ENCODE measurements at places on chromosomes 13 and 19.

GRCh38 chr19:16228637-16229321 is 31.1 kb downstream of the AP1M1 start:
- no peak for DNase-seq

- DNase-seq = no peak
Measured at GRCh38 chr13:39552246-39552645, 50.7 kb downstream of the LHFPL6 start.

GRCh38 chr19:29107831-29108230 is 105.1 kb downstream of the UQCRFS1 start:
- no peak for DNase-seq

DNA sequence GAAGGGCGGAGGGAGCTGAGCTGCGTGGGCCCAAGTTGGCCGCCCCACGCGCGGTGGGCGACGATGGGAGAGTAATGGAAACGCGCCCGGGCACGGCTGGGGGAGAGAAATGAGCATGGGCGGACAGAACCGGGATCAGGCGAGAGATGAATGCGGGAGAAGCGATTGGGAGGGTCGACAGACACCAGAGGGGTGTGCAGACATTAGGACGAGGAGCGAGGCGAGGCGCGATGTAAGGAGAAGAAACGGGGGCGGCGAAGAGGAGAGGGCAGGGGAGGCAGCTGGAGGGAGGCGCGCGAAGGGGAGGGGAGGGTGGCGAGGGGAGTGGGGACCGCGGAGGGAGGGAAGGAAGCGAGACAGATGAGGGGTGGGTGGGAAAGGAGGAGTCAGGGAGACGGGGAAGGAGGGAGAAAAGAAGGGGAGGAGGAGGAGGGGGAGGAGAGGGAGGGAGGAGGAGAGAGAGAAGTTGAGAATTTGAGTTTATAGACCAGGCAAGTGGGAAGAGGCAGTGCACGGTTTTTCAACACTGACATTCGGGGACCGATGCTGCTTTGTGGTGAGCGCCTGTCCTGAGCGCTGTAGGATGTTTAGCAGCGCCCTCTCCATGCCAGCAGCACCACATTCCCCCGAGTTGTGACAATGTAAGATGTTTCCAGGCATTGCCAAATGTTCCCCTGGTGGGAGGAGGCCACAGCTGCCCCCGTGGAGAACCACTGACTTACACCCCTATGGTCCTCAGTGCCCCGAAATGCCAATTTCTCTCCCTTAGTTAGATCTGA is at the start of gene SHISA7:
Gene SHISA7 (minus strand): TSS at position 256 of the 779 bp plus-strand sequence. CDS start 437 bp downstream, outside the sequence.
- DNase-seq = no peak

- peak; percentile 40 for DNase-seq
Measured at GRCh38 chr13:45482571-45483173, 17.9 kb downstream of the COG3 start.

All from EL (cell line).